CMK (cell line): ENCODE measurements at places on chromosomes 12 and 14.

DNA sequence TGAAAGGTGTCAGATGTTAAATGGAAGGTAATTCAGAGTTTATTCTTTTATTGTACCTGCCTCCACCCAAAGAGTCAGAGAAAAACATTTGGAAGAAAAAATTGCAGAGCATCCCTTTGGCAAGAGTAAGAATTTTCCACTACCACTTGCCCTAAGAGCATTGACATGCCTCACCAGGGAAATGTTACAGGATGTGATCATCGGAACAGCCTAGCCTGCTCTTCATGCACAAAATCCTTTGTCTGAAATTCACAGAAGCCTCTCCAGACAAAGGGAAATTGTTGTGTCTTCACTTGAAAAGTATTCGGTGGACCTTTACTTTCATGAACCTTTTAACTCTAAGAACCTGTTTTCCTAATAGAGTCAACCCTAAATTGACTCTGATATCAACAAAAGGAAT, 36.9 kb downstream of the ATP2A2 start:
- no peak for DNase-seq

GRCh38 chr14:28707814-28708213, 58.8 kb upstream of the FOXG1 start:
- no peak for DNase-seq

- DNase-seq: no peak
These were observed 305.9 kb downstream of the NUAK1 start for GRCh38 chr12:105832806-105833205.

GRCh38 chr12:70842136-70842535, 78.4 kb downstream of the PTPRR start:
- DNase-seq: no peak

DNA sequence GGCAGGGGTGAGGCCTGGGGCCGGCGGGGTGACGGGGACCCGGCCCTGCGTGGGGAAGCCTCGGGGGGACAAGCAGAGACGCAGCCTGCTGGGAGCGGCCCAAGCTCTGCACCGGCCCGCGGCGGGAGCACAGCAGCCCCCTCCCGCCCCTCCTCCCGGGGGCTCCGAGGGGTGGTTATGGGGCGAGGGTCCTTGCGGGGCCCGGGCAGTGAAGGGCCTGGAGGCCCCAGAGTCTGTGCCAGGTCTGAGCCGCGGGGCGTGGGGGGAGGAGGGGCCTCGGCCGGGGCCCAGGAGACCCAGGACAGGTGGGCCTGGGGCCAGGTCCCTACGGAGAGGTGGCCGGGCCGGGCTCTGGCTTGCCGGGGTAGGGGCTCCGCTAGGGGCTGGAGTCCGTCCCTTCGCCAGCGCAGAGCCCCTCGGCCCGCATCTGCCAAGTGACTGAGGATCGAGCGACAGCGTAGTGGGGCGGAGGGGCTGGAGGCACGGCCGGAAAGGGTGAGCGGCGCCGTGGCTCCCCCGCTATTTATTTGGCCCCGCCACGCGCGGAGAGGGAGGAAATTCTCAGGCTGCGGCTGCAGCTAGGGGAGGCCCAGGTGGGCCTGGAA, 495 bp downstream of the TMEM121 start:
- no peak for DNase-seq

DNA sequence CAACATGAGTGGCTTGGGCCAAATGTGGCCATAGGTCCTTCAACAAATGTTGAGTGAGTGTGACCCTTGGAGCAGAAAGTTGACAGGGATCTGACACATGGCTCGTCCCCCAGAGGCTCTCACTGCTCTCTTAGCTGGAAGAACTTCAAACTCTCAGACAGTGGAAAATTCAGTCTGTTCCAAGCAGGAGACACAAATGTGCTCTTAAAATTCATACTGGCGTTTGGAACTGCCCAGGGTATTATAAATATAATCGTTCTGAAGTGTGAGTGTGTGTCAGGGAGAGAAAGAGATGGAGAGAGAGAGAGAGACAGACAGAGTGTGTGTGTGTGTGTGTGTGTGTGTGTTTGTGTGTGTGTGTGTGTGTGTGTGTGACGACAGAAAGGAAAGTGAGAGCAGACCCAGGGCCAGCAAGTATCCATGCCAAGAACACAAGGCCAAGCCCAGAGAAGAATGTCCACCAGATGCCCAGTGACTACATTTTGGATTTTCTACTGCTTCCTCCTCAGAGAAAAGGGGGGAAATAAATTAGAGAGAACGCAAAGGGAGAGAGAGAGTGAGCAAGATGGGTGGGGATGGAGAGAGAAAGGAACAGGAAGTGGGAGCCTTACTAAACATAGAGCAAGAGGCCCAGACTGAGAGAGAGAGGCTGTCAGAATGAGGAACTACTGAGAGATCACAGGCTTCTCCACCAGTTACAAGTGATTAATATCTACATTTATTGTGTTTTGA, 193.6 kb upstream of the NUDT4 start:
- DNase-seq: no peak
